Calu3 (cell line): ENCODE measurements at places on chromosomes 2 and 18. TPM values are rescaled to one million over a fixed set of nuclear protein-coding genes. Genes with fewer than 3 reads are reported as not detected.

The C1QL2 gene
- not detected in 2 replicates for total RNA-seq

The SCG2 gene
- 0.52 and 0.56 TPM in 2 replicates for total RNA-seq

The ADAM23 gene
- 6.1 and 6.8 TPM in 2 replicates for total RNA-seq

DNA sequence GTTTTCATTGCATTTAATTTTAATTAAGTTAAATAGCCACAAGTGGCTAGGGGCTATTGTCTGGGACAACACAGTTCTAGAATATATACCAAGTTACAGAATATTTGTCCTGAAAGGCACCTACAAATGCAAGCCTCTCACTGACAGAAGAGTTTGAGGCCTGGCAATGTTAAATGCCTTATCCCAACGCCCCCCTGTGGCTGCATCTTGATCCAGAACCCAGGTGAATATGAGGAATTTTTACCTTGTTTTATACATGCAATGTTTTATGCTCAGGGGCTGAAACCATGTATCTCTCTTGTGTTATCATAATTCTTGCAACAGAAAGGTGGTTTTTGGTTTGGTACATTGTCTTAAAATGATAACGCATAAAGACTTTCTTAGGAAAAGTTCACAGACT lies 71.8 kb upstream of the SEC11C start:
- peak; percentile 73 for DNase-seq

- peak; percentile 89 for DNase-seq
These were observed at the start of gene DAW1 for GRCh38 chr2:227871375-227871791. TSS of gene DAW1 (plus strand) at chr2:227871631. CDS start at chr2:227871690, 59 bp downstream.

DNA sequence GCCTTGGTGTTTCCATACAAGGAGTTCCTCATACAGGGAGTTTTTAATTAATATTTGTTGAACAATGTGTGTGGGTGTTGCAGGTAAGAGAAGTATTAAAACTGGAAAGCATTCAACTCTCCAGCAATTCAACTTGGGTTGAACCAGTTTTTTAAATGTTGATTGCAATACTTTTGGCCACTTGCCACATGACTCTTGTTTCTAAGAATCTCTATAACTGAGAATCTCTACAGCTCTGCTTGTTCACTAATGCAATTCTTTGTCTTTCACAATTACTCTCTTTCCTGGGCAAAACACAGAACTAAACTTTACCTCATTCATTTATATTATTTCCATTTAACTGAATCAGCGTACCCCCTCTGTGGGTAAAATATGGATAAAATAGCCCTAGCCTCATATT lies 429.4 kb downstream of the ARHGAP15 start:
- DNase-seq = no peak

GRCh38 chr2:198852248-198852647 lies 605.5 kb downstream of the SATB2 start:
- DNase-seq = no peak

DNA sequence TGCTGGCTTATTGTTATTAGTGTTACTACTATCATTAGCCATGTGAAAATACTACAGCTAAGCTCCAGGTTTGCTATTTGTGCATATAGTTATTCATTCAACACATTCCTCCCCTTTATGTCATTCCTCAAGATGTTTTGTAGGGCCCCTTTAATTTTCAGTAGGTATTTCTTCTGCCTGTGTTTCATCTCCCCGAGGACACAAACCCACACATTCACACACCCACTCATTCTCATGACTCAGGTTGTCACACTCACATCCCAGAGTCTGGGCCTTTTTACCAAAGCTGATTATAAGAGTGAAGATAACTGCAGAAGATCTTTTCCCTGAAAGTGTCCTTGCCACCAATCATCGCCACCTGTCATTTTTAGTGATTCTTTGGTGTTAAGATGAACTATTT lies 68.6 kb upstream of the SPOPL start:
- no peak for DNase-seq

- no peak for DNase-seq
These were observed 169.4 kb downstream of the FSHR start for GRCh38 chr2:48984922-48985321.

GRCh38 chr18:49273241-49273880 lies 187.1 kb downstream of the DYM start:
- DNase-seq = no peak

GRCh38 chr18:10322004-10322403 lies 132.4 kb upstream of the APCDD1 start:
- no peak for DNase-seq
